Neural progenitor cell (in vitro differentiated cells): ENCODE measurements at places on chromosomes 16 and 17.

DNA sequence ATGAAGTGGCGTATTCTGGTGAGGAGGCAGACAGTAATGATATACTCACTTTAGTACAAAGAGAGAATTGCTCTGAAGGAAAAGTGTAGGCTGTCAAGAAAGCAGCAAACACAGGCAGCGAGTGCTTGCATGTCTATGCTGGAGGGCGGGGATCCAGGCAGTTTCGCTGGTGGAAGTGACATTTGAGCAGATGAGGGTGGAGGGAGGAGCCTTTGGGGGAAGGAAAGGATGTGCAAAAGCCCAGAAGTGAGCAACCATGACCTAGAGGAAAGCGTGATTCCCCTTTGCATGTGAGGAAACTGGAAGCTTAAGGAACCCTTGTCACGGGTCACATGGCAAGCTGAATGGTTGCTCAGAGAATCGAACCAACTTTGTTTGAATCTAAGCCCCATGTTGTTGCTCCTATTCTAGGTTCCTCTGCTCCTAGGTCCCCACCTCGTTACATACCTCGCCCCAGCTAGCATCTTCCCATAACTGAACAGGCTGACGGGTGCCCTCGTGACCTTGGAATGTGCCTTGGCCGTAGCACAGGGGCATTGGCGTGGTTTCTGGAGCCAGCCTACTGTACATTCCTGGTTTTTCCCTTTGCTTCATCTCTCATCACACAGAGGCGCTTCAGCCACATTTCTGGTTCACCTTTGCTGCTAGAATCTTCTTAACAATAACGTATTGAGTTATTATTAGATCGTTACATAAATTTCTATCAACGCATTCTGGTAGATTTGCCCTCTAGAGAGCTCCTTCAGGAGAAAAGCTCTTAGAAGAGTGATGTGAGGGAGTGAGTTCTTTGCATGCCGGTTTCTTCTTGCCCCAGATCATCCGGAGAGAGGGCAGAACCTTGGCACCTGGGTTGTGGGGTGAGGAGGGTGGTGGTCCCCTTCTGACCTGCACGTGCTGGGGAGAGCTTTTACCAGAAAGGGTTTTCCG is 191.8 kb downstream of the SNX29 start:
- no peak for DNase-seq

GRCh38 chr17:79747508-79748294 is 17.0 kb downstream of the ENPP7 start:
- DNase-seq = peak; percentile 90

GRCh38 chr17:32185875-32186274 is 43.6 kb downstream of the RHOT1 start:
- no peak for DNase-seq

DNA sequence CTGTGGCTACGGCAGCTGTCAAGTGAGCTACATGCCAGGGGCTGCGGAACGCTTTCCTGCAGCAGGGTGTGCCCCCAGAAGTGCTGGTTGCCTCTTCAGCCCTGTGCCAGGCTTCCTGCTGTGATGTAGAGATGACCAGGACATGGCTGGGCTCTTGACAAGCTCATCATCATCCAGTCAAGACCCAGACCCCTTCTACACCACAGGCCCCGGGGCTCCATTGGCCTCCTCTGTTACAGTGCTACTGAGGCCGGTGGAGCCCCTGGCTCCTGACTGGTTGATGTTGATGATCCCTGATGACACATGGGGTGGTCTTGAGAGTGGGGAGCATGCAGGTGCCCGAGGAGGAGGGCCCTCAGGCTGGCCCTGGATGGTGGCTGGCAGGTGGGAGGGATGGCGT is 50.1 kb downstream of the B9D1 start:
- no peak for DNase-seq

DNA sequence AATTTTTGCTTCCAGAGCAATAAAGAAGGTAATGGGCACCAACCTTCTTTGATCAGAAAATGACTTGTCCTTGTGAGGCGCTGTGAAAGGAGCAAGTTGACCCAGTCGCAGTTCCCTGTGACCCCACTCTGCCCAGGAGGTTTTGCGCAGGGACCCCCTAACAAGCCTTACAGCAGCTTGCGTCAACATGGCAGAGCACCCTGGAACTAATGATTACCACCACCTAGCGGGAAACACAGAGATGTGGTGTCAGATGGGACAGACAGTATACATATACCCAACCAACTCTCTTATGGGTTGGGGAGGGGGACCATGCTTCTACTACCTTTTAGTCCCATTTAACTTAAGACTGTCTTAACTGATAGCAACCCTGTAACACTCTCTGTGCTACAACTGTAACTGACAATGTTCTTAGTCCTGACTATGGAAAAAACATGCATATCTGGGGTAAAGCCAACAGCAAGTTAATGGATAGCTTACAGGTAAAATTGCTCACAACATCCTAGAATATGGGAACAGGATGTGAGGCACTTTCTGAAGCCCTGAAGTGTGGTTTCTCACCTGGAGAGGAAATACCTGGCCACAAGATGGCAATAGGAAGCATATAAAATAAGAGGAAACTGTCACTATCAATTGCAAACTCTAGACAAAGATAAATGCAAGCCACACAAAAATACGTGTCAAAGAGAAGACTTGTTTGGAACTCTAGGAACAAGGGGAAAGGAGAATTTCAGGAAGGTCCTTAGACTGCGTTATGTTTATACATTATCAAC is 3.0 kb downstream of the KARS1 start:
- DNase-seq = no peak

- peak; percentile 80 for DNase-seq
Observed at GRCh38 chr16:52912565-52913173, 140.0 kb downstream of the CHD9NB start.

- DNase-seq = peak; percentile 45
Observed at GRCh38 chr17:77480509-77481215, 339.9 kb downstream of the SEC14L1 start.

- DNase-seq = no peak
Observed at GRCh38 chr17:66675991-66676371, 158.9 kb upstream of the CACNG5 start.

DNA sequence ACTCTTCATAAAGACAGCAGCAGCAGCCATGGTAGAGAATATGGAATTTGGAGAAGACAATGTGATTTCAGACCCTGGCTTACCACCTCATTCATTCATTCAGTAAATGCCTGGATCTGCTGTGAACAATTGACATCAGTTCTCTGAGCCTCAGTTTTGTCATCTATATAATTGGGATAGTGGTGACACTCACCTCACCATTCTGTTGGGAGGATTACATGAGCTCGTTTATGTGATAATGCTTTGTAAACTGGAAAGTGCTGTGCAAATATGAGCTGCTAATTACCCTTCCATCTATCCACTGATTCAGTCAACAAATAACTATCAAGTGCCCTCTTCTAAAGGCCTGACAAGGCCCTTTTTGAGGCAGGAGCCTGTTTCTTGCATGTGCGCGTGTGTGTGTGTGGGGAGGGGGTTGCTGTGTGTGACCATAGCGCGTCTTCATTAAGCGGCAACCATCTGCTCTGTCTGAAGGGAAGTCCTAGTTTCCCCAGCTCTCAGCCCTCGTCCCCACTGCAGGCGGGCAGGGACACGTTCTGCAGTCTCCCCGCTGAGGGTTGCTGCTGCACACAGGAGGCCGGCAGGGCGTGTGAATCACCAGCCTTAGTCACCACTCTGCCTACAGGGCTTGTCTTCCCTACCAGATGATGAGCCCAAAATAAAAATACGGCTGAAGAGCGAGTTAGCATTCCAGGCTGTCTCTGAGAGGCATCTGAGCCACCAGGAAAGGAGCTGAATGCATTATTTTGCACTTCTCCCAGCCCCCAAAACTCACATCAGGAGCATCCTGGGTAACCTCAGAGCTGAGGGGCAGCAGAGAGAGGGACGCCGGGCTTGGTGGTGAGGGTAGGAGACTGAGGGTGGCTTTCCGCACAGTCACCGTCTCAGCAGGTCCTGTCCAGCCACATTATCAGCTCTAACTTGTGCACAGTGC is 19.9 kb downstream of the ARL4D start:
- DNase-seq = peak; percentile 22

DNA sequence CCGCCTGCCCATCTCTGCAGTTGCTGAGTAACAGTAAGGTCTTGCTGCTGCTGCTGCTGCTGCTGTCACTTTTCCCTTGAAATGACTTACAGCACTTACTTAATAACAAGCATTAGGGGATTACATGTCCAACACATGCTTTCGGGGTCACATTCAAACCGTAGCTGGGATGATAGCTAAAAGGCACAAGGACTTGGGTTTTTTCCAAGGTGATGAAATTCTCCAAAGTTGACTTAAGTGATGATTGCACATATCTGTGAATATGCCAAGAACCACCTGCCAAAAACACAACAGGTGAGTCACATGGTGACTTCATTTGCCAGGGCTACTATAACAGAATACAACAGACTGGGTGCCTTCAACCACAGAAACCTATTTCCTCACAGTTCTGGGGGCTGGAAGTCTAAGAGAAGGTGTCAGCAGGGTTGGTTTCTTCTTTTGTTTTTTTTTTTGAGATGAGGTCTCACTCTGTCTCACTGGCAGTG is 121.9 kb upstream of the TNRC6C start:
- no peak for DNase-seq

DNA sequence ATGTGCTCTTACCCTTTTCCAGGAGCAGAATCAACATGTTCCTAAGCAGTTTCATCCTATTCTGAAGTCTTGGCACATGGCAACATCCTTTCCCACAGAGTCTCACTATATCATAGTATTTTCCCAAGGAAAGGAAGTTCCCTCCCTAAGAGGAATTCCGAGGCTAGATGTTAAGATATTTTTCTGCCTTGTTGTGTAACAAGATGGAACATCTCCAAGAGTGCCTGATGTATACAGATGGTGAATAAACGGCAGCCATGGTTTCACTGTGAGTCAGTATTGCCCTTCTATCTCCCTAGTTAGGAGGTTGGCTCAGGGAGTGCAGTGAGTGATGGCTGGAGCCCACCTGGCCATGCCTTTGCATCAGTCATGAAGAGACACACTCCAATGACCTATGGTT is 48.2 kb downstream of the SPACA3 start:
- DNase-seq = no peak

- DNase-seq = peak; percentile 47
Observed at GRCh38 chr17:348692-349425, 3.7 kb downstream of the RPH3AL start.

DNA sequence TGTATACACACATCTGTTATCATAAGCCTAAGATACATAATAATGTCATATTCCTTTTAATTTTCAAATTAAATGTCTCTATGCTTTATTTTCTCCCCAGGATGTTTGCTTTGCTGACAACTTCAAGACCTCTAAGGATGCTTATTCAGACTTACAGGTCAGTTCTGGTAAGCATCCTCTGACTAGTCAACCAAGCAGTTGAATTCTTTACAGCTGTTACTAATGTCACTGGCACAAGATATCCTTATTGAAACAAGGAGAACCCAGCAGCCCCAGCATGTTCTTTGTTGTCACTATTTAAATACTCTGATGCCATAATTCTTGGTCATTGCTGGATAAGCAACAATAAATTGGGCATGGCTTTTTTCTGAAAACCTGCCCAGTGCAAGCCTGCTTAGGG is 232.3 kb upstream of the PMFBP1 start:
- DNase-seq = no peak

- no peak for DNase-seq
Observed at GRCh38 chr16:65845466-65846209, 520.9 kb upstream of the CDH5 start.

DNA sequence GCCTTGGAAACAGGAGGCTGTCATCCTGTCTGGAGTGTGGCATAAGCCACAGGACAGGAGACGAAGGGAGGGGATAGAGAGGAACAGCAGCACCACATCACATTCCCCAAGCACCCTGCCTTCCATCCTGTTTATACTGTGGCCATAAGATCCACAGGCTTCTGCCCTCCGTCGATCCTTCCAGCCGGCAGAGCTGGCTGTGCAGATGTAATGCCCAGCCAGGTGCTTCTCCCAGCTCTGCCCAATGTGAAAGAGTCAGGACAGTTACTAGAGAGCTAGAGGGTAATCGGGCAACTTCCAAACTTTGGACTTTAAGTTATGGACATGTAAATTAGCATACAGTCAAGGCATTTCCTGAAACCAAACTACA is 368.4 kb downstream of the SOX9 start:
- DNase-seq = no peak
